Hematopoietic multipotent progenitor cell (in vitro differentiated cells): ENCODE measurements at places on chromosomes 7 and 10. TPM values are rescaled to one million over a fixed set of nuclear protein-coding genes. Genes with fewer than 3 reads are reported as not detected.
A peak's percentile ranks its signal among the peaks of the same experiment; 100 is the strongest.

GRCh38 chr10:42646687-42647640, 8.6 kb upstream of the ZNF33B start:
- DNase-seq = no peak

GRCh38 chr7:148142660-148143248, 447.8 kb upstream of the C7orf33 start:
- no peak for DNase-seq

- DNase-seq = no peak
Measured at GRCh38 chr10:29649561-29650551, 15.1 kb upstream of the SVIL start.

DNA sequence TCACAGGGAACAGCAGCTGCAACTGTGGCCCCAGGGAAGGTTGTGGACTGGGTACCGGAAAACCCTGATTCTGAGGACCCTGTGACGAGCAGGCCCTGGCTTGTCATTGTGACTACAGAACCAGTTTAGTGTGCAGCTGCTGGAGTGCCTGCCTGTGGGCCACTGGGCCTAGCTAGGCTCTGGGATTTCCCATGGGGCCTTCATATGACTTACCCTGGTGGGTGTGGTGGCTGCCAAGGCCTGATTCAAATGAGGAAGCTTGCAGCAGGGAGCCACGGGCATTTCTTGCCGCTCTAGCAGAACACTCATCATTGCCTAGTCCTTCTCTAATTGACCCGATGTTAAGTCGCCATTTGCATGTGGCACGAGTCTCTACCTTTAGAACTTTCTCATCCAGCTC, 14.7 kb upstream of the CAMK2G start:
- peak; percentile 87 for DNase-seq

- DNase-seq = no peak
Measured at GRCh38 chr10:84114088-84114667, 25.1 kb upstream of the GHITM start.

GRCh38 chr7:50821457-50822008, 38.8 kb upstream of the GRB10 start:
- DNase-seq = no peak

CNPY4 gene
- 11.6 TPM for total RNA-seq

PDK4 gene
- total RNA-seq = 0.81 TPM

OPN1SW gene
- not detected for total RNA-seq

OR13A1 gene
- under 0.01 TPM for total RNA-seq

CALHM3 gene
- 0.27 TPM for total RNA-seq
